Activated CD4-positive, alpha-beta memory T cell treated with anti-CD3 and anti-CD28 coated beads, Interleukin-2, amount 10 ng/mL, durations not matched to agents 7 days and 5 days (primary cell): ENCODE measurements at places on chromosomes 16 and 17.

- peak; percentile 49 for DNase-seq
Observed at GRCh38 chr17:48510761-48511604, 19.8 kb downstream of the HOXB1 start.

DNA sequence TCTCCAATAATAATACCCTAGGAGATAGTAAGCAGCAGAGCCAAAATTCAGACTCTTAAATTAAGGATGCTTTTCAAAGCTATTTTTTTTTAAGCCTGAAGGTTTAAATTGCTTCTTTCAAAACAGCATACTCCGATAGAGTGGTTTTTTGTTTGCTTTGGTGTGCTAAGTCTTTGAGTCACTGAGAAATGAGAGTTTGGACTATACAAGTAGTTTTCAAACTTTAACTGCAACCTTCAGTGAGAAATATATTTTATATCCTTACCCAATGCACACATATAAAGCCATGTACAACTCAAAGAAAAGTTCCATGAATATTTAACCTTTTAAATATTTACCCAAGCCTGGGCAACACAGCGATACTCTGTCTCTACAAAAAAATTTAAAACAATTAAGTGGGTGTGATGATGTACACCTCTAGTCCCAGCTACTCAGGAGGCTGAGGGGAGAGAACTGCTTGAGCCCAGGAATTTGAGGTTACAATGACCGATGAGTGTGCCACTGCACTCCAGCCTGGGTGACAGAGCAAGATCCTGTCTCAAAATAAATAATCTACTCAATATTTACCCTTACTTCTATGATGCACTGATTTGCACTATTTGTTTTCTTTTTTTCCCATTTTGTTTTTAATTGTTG is 19.2 kb downstream of the DCUN1D3 start:
- no peak for DNase-seq

GRCh38 chr17:62664336-62665120 is 37.1 kb downstream of the MRC2 start:
- DNase-seq: no peak

GRCh38 chr17:32350666-32351418 is 885 bp downstream of the ZNF207 start:
- DNase-seq: peak; percentile 55

DNA sequence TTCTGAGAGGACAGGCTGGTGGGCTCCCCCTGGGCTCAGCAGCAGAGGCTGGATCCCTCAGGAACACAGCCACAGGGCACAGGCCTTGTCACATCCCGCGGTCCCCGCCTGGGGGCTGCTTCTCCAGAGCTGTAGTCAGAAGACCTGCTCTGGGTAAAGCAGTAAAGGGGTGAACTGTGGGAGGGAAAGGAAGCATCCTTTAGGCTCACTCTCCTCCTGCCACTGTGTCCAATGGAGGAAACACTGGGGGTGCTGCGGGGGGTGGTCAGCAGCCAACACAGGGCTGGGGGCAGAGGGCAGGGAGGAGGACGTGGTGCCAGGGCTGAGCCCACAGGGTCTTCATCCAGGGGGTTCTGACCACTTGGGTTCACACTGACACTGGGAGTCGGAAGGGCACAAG is 5.0 kb upstream of the SLC38A8 start:
- DNase-seq: no peak

- DNase-seq: peak; percentile 42
Observed at GRCh38 chr16:17026600-17027242, 444.0 kb downstream of the XYLT1 start.

- DNase-seq: no peak
Observed at GRCh38 chr16:16144416-16144815, 78.9 kb downstream of the ABCC6 start.

DNA sequence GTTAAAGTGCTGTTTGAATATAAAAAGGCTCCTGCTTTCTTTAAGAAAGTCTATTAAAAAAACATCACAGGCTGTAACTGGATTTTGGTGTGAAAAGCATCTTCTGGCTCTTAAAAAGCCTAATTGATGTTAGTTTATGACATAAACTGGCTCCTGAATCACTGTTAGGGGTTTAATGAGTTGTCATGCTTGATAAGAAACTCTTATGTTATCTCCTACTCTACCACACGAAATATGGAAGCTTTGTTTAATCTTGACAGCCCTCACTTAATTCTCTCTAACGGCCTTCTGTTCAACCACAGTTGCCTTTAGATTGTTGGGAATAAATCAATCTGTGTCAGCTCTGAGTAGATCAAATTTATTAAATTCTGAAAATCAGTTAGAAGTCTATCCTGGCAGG is 51.5 kb downstream of the CPPED1 start:
- DNase-seq: no peak

DNA sequence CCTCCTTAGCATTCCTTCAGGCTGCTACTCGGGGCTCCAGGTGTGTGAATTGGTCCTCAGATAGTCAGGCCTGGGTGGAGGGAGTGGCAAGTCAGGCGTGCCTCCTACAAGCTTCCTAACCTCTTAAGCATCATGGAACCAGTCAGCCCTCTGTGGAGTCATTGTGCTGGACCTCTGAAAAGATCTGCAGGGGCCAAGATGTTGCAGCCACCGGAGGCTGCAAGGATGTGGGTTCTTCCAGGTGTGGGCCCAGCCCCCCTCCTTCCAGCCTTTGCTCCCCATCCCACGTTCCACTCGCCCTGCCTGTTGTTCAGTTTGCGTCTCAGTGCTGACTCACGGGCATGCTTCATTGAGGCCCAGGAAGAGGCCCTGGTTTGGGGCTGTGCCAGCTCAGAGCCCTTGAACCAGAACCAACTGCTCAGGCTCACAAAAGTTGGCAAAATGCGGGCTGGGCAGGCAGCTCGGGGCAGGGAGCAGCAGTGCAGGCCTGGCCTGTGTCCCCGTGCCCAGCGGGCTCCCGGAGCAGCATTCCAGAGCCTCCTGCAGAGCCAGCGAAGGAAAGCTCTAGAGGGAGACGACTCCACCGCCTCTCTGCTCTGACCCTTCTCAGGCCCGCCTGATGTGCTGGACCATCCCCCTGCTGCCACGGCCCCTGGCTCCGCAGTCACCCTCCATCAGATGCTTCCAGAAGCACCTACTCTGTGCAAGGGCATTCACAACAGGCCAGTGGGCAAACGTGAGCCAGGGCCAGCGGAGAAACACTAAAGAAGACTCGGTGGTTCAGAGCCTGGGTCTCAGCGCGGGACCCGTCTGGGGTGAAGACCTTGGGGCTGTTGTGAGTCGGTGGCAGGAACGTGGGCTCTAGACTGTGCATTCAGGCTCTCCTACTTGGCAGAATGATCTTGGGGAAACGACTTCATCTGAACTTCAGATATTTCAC is 7.5 kb downstream of the LDHD start:
- peak; percentile 77 for DNase-seq

DNA sequence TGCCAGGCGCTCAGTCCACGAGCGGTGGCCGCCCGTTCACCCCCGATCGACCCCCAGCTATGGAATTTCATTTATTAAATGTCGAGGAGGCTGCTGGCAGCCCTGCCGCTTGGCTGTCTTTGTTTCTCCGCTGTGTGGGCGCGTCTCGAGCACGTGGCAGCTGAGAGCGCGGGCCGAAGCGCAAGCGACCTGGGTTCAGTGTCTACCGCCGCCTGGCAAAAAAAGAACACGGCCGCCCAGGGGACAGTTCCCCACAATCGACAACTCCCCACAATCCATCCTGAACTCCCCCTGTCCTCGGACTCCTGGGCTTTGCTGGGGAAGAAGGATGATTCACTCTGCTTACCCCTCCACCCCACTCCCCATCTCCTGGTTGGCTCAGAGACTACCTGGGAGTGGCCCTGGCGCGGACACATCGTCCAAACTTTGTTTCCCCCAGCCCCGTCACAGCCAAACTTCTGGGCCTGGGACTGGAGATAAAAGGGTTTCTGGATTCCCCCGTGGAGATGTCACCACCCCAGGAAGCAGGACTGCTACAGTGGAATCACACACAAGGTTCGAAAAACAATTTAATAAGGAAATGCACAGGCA is 1.7 kb upstream of the ANKRD13B start:
- no peak for DNase-seq

GRCh38 chr16:11585460-11586377 is 1.0 kb downstream of the LITAF start:
- peak; percentile 38 for DNase-seq

DNA sequence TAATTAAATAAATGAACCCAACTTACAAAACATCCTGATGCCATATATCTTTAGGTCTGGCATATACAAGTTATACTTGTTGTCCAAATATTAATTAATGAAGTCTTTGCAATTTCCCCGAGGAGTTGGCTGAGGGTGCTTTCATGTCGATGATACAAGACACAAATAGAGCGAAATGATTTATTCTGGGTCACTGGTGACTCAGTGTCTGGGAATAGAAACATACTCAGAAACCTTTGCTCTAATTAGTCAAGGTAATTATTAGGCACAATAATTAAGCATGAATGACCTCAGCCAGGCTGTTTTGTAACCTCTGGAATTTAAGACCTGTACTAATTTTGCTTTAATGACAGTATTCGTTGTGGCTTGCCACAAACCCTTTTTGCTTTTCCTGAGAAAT is 37.0 kb upstream of the HAPSTR1 start:
- no peak for DNase-seq

DNA sequence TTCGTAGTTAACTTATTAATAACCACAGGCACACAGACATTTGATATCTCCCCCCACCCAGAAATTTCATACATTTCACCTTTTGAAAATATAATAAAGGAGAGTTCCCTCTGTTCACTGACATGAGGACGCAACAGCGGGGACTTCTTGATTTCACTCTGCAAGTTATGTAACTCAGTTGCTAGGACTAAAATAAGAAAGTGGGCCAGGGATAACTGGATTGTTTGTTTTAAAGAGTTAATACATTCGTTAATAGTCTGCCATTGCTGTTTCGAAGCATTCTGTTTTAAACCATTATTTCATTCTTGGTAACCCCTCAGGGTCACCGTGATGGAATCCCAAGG is 1.2 kb downstream of the RHOT1 start:
- no peak for DNase-seq

DNA sequence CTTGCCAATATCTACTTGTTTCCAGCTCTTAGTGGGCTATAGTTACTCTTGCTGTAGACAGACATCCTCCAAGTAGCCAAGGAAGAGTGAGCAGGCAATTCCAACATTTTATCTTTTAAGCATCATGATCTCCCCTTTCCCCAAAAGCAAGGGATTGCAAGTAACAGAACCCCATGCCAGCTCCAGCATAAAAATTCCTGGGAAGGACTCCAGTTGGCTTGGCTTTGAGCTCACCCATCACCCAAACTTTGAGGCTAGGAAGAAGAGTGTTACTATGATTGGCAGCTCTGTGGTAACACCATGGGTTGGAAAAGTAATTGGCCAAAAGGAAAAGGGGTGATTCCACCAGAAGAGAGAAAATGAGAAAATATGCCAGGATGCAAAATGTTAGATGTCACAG is 1086.4 kb upstream of the RBFOX1 start:
- no peak for DNase-seq

- DNase-seq: peak; percentile 79
Observed at GRCh38 chr17:45052052-45052772, 780 bp upstream of the DCAKD start.

DNA sequence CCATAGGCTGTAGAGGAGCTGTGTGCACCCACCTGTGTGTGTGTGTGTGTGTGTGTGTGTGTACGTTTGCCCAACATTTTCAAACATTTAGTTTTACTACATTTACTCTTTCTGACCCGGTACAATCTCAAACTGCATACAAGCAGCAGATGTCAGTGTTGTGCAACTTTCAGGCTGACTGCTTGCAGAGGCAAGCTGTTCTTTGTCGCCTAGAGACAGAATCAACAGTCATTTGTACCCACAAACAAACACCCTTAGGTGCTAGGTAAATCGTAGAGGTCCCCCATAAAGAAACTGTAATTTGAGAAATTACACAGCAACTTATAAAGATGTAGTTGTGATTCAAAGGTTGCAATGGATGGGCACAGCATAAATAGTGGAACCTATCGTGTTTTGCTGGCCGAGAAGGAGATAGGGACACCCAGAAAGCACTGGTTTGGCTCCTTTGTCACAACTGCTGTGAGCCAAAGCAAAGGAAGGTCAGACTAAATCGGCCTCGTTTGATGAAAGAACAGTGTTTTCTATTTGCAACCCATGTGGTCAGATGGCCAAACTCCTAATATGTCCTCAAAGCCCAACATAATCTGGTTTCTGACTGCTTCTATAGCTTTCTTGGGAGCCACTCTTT is 478.4 kb downstream of the TOX3 start:
- no peak for DNase-seq

- DNase-seq: no peak
Observed at GRCh38 chr17:59074494-59074893, 32.2 kb downstream of the TRIM37 start.

GRCh38 chr16:59047114-59047513 is 313.0 kb upstream of the GOT2 start:
- DNase-seq: no peak

DNA sequence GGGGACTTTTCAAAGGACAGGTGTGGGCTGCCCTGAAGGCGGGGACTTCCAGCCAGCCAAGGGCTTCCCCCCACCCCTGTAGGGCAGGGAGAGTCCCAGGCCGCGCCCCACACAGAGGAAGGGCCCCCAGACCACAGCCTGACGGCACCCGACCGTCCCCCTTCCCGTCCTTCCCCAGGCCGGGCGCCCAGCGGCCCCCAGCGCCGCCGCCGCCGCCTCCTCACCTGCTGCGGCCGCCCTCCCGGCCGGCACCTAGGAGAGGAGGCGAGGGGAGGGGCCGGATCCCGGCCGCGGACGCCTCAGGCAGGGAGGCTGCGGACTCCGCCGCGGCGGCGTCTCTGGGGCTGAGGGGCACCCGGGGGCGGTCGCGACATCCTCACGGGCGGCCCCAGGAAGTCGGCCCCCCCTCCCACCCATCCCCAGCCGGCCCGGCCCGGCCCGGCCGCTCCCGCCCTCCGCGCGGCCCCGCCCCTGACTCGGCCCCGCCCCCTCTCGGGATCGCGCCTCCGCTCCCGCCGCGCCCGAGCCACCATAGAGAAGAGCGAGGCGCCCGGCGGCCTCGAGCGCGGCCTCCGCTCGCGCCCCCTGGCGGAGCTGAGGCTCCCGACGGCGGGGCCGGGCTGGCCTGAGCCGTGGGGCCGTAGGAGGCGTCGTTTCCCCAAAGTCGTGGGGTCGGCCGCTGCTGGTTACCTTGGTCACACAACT is 25.5 kb upstream of the RFFL start:
- peak; percentile 93 for DNase-seq

GRCh38 chr16:87457061-87457611 is 35.7 kb downstream of the ZCCHC14 start:
- DNase-seq: no peak

DNA sequence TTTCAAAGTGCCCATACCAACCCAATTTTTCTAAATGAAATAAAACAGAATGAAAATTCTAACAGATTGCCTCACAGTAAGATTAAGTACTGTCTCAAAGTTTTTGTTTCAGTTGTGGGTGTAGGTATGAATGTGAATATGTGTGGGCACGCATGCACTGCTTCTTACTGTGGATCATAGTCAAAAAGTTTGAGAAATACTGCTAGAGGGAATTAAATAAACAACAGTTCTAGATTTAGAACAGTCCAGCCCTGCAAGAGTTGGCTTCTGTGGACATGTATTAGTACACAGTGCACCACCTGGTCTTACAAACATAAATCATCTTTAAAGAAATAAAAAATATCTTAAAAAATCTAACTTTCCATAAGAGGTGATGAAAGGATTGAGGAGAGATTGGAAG is 8.4 kb downstream of the ZNF652 start:
- no peak for DNase-seq
